Urothelium cell line (cell line): ENCODE measurements at places on chromosomes 7 and 10.

- DNase-seq, result peak; percentile 52
These were observed 257.7 kb upstream of the NFE2L3 start for GRCh38 chr7:25894002-25894901.

DNA sequence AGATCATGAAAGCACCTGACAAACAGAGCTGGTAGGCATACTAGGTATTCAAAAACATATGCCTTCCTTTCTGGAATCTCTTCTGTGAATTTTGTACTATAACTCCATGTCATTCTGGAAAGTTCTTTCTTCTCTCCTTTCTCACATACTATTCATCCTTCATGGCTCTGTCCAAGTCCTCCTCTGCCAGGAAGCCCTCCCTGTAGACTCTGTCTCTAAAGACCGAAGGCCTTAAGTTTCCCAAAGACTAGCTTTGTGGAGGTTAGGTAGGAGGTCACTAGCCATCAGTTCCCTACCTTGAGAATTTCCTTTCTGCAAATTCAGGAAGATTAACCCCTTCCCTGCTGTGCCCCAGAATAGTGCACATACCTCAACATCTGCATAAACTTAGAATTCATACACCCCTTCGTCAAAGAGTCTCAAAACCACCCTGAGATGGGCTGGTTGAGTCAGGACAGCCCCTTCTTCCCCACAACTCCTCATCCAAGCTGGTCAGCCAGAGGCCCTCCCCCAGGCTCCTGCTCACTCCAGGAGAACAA lies 20.6 kb downstream of the SORBS1 start:
- DNase-seq, result no peak

- DNase-seq, result no peak
These were observed 37.9 kb downstream of the HTR7 start for GRCh38 chr10:90819911-90820310.

DNA sequence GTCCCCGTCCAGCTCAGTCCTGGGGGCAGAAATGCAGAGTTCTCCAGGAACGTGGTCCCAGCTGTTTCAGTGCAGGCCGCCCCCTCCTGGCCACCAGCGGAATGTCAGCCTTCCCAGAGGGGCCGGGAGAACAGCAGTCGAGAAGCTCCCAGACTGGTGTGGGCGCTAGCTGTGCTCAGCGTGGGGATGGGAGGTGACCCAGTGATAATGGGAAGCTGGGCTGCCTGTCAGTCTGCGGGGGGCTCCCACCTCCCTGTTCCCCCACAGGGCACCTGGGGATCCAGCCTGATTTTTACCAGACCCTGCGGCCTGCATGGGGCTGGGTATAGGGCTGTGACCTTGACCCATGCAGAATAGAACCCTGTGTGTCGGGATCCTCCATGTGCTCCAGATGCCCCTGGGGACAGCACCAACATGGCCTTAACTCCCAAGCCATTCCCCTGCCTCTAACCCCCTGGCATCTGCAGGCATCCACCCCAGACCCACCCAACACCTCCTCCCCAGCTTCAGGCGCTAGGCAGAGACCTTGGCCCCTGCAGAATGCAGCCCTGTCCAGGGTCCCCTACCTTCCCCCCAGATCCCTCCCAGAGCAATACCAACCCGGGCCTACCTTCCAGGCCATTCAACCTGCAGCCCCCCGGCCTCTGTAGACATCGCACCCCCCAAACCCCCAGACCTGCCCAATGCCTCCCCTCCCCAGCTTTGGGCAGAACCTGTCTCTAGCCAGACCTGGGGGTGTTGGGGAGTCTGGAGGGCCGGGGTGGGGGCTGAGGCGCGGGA lies 880 bp upstream of the ELN start:
- DNase-seq, result peak; percentile 76

- DNase-seq, result no peak
These were observed 757.1 kb downstream of the INHBA start for GRCh38 chr7:40945788-40946187.

DNA sequence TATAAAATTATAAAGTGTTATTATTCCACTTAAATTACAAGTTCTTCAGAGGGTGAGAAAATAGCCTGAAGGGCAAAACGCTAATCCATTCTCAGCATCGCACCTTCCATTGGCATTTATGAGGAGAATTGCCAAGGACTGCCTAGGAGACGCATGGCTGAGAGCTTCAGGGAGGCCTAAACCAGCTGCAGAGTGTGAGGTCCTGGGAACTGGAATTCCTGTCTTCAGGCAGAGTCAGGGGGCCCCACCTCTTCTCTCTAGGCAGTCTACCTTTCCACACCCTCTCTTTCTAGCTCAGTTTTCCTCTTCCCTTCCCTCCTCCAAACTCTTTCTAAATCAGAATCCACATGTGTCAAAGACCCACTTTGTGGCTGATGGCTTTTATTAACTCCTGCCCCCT lies 35.3 kb downstream of the LRRC72 start:
- DNase-seq, result no peak

GRCh38 chr7:41755096-41755495 lies 52.2 kb upstream of the INHBA start:
- DNase-seq, result no peak

- peak; percentile 16 for DNase-seq
These were observed 628.8 kb downstream of the SUGCT start for GRCh38 chr7:40763319-40764287.

GRCh38 chr7:30968294-30968693 lies 4.5 kb downstream of the GHRHR start:
- DNase-seq, result no peak

- peak; percentile 96 for DNase-seq
These were observed 34.0 kb downstream of the TMEM270 start for GRCh38 chr7:73894733-73895551.

DNA sequence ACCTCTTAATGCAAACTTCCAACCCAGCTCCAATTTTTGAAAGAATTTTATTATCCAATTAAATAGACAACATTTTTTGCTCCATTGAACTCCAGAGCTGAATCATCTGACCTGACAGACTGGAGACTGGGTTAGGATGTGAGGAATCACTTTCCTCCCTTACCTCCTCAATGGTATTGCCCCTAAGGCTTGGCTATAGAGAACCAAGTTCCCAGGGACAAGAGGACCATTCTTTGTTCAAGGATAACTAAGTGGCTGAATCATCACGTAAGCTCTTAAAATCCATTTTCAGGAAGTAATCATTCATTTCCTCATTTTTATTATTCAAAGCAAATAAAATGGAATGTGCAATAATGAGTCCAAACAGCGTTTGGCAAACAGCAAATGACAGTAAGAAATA lies 335.1 kb downstream of the GATA3 start:
- peak; percentile 46 for DNase-seq

GRCh38 chr10:48572414-48572813 lies 32.5 kb downstream of the ARHGAP22 start:
- no peak for DNase-seq

- DNase-seq, result no peak
These were observed 51.4 kb upstream of the EZH2 start for GRCh38 chr7:148935451-148935850.

GRCh38 chr10:58453105-58453504 lies 59.6 kb upstream of the BICC1 start:
- no peak for DNase-seq

DNA sequence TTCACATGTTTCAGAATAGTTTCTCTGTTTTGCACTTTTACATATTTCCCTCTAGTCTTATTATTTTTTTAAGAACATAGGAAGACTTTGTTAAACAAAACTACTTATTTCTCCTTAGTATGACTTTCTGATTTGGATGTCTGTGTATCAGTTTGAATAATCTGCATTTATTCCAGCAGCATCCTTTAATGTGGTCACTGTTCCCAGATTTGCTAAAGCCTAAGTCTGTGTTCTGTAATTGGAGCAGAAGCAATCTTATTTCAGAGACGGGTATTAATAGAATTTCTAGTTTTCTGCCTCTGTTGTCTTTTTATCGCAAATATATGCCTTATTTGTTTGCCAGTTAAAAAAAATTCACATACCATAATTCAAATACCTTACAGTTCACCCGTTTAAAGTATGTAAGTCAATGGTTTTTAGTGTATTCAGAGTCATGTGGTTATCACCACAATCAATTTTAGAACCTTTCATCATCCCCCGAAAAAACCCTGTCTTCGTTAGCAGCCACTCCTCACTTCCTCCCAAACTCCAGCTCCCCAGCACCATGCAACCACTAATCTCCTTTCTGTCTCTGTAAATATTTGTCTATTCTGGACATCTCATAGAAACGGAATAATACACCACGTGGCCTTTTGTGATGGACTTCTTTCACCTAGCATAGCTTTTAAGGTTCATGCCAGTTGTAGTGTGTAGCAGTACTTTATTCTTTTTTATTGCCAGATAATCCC lies 58.7 kb downstream of the INPP5F start:
- no peak for DNase-seq

DNA sequence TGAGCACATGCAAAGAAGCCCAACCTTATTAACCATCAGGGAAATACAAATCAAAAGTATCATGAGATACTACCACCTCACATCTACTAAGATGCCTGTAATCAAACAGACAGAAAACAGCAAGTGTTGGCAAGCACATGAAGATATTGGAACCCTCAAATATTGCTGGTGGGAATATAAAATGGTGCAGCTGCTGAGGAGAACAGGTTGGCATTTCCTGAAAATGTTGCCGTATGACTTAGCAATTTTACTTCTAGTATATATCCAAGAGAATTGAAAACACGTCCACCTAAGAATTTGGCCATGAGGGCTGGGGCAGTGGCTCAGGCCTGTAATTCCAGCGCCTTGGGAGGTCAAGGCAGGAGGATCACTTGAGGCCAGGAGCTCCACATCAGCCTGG lies 39.4 kb upstream of the TNRC18 start:
- DNase-seq, result no peak

- no peak for DNase-seq
These were observed 157.5 kb upstream of the NFE2L3 start for GRCh38 chr7:25994433-25994994.

DNA sequence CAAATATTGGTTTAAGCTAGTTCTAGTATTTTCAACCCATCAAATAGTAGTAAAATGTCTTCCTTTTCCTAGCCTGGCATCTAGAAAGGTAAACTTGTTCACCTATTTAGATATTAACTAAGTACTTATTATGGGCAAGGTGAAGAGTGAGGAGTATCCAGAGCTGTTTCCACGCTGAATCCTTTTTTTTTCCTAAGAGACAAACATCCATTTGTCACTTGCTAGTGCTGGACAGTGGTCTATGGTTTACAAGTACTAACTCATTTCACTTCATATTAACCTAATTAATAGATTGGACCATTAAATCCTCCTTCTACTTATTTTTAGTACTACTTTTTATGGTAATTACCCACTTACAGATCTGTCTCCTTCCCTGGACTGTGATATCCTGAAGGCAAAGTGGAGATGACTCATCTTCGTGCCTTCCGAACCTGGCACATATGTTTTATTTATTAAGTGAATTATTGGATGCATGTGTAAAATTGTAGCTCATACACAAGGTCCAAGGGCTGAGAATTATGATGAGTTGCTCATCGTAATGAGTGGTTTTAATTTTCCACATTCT lies 159.6 kb upstream of the IGFBP3 start:
- no peak for DNase-seq

GRCh38 chr7:155191901-155192478 lies 105.7 kb upstream of the INSIG1 start:
- DNase-seq, result no peak

DNA sequence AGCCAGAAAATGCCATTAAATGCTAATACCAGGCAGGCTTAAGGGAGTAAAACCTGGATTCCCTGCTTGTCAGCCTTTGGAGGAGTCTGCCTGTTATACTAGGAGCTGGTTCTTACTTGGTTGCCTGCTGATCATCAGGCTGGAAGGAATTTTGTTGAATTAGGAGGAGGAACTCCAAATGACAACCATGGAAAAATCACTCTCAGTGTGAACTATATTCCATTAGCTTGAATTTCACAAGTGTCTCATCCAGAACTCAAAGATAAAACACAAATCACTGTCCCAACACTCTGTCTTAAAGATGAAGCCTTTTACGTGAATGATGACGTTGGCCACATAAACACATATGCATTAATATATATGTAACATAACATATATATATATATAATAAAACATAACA lies 238.9 kb upstream of the PLXDC2 start:
- DNase-seq, result no peak

- no peak for DNase-seq
These were observed 1069.9 kb downstream of the DNAJB9 start for GRCh38 chr7:109639561-109639960.

DNA sequence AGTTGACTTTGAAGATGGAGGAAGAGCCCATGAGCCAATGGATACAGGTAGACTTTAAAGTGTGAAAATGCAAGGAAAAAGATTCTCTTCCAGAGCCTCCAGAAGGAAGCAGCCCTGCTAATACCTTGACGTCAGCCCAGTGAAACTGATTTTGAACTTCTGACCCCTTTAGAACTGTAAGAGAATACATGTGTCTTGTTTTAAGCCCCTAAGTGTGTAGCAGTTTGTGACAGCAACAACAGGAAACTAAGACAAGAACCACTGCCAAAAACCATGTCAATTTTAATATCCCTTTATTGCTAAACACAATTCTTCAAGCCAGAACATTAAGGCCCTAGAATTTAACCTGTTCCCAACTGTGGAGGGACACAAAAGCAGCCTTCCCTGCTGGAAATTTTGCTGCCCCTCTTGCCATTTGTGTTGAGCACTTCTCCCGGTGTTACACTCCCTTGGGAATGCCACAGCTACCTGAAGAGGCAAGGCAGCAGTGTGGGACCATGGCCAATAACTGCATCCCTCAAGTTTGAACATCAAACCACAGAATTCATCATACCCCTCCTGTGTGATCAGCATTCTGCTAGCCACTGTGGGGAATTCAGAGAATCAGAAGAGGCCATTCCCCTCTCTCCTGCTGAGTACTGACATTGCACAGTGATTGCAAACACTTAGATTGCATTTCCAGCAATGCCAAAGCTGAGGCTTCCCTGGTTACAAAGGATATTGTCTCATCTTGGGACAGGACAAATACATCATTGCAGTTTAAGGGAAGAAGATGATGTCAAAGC lies 12.3 kb upstream of the CCDC172 start:
- no peak for DNase-seq

- DNase-seq, result no peak
These were observed 159.2 kb upstream of the PLXNA4 start for GRCh38 chr7:132735476-132735875.

DNA sequence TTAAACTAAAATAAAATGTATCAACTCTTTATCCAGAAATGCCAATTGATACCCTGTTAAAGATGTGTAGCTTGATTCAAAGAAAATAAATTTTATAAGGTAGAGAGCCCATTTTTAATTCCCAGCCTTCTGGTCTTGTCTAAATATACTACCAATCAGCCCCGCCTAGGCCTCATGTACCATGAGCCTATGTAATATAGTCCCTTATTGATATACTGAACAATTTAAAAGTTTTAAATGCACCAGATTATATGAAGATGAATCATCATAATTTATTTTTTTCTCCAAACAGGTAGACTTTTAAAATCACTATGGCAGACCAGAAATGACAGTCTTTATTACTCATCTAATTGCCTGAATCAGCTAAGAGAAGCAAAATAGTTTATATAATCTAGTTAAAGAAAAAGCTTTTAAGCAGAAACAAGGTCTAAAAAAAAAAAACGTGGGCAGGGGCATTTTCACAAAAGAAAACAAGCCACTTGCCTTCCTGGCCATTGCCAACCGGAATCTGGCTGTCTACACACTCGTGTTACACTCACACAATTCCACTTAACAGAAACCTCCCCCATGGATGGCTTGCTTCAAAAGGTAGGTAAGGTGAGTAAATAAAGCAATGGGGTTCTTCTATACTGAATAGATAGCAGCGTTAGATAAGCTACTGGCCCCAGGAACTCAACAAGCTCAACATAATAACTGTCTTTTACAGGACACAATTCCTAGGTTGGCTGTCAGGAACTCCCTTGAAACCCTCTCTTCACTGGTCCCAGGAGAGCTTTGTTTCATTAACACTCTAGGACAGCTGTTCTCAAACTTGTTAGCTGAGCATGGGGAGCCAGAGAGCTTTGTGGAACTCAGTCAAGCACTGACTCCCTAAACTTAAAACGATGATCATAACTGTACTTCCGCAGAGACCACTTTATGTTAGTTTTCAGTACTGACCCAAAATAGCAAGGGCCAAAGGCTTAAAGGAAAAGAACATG lies 37.2 kb downstream of the RAPGEF5 start:
- DNase-seq, result no peak
